ENCODE measurements at places on chromosomes 4 and X. TPM values are rescaled to one million over a fixed set of nuclear protein-coding genes. Genes with fewer than 3 reads are reported as not detected.

The RBPJ gene
- 28.5 TPM for polyA plus RNA-seq

- no peak for DNase-seq
These were observed 35.0 kb downstream of the CLDN2 start for GRCh38 chrX:106955004-106955772.

The MAEA gene
- 65.0 TPM for polyA plus RNA-seq

DNA sequence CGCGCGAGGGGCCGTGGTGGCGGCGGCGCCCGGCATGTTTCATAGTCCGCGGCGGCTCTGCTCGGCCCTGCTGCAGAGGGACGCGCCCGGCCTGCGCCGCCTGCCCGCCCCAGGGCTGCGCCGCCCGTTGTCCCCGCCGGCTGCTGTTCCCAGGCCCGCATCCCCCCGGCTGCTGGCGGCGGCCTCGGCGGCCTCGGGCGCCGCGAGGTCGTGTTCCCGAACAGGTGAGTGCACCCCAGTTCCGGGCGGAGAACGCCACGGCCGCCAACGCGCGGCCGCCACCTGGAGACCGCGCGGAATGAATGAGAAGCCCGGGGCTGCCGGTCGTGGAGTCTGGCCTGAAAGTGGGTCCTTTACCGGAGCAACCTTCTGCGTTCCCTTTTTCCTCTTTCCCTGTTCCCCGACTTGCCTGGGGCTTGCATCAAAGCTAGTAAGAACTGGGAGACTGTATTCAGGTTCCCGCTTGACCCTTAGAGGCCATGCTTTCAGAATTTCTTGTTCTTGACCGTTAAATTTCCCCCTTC, 429 bp downstream of the NOCT start:
- DNase-seq: peak; percentile 71

DNA sequence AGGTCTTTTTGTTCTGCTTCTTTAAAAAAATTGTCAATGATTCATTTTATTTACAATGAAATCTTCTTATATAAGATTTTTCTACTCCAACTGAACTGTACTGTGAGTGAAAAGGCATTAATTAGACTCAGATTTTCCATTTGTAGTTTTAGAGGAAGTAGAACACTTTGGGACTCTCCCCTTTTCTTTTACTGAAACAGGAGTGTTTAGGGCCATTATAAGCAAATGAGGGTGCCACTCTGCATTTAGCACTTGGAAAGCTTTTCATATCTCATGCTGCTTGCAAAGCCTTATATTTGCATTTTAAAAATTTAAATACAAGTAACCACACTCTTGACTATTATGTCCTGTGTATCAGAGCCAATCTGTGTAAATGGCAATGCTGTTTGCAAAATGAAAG, 584.3 kb downstream of the KLHL13 start:
- DNase-seq: no peak

DNA sequence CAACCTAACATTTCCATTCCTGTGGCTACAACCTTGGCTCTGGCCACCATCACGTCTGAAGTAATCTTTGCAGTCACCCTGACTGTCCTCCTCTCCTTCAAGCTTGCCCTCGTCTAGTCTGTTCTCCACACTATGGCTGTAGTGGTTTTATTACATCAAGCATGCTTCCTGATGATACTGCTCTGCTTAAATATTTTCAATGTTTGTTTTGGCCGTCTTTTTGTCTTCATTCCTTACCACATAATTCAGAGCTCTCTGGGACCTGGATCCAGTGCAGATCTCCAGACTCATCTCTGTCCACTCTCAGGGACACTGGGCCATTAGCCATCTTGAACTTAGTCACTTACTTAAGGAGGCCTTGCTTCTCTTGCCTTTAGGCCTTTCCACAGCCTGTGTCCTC, 27.7 kb upstream of the FREM3 start:
- DNase-seq: no peak

The AWAT1 gene
- not detected for polyA plus RNA-seq

DNA sequence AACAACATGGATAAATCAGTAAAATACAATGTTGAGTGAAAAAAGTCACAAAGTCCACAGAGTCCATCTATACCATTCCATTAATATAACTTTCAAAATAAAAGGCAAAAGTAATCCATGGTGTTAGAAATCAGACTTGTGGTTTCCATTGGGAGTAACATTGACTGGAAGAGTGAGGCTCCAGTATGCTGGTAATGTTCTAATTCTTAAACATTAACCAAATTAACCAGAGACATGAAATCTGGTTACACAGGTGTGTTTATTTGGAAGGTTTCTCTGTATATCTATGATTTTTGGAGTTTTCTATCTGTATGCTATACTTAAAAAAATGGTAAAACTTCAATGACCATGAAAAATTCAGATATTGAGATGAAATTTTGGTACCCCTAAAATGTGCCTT, 42.6 kb downstream of the SULT1B1 start:
- DNase-seq: no peak

The RTL3 gene
- polyA plus RNA-seq: not detected

The ARAP2 gene
- 3.1 TPM for polyA plus RNA-seq

The ZBTB49 gene
- polyA plus RNA-seq: 2.8 TPM

The STK26 gene
- polyA plus RNA-seq: 2.4 TPM
